Femur (tissue), 1 donor: ENCODE measurements at places on chromosomes 3 and 15.

DNA sequence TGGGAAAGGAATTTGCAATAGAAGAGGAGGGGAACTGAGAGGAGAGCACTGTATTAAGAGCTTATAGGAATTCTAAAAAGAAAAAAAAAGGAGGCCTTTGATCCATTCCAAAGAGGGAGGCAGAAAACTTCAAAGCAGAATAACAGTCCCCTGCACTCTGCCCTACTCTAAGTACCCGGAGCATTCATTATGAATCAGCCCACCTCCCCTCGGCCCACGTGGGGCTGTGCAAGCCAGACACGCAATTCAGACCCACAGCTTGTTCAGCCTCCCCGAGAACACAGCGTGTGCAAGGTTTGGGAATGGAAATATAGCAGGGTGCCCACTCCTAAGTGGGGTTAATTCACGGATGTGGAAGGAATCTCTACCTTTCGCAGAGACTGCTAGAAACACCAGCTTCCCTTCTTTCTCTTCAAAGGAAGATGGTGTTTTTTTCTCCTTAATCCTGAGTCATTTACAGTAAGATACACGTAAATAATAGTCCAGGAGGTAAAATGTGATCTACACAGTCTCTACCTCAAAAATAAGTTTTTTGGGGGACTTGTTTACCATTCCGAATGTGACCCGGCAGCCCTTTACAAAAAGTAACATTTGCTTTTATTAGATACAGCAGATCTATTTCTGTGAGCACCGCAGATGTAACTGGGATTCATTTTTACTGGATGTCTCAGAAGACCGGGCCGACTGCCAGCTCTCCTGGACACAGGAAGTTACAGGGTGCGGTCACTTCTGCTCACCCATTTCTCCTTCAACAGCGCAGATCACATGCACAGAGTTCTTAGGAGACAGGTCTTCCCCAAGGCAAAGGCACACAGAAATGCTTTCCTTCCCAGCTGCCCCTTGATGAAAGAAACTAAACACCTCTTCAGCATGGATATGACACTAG lies 768.5 kb upstream of the CFAP20DC start:
- DNase-seq = peak; percentile 78

GRCh38 chr3:168498194-168498593 lies 402.5 kb upstream of the GOLIM4 start:
- no peak for DNase-seq

GRCh38 chr3:195160257-195160898 lies 110.6 kb downstream of the XXYLT1 start:
- no peak for DNase-seq

GRCh38 chr3:23981136-23981535 lies 36.0 kb downstream of the NR1D2 start:
- no peak for DNase-seq

DNA sequence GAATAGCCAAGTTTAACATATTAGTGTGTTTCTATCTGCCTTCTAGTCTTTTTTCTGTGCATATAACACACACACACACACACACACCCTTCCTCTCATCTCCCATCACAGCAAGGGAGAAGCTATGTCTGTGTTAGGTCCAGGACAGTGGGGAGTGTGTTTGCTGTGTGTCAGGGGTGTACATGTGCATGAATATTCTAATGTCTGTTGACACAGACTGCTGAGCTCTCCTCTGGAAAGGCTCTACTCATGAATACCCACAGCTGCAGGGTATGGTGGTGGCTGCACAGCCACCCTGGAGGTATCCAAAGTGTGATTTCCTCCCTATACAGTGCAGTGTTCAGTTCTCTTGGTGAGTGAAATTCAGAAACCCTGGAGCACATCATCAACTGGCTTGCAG lies 42.9 kb downstream of the ARNT2 start:
- DNase-seq = no peak

- DNase-seq = no peak
These were observed 25.6 kb upstream of the ZNF280D start for GRCh38 chr15:56758770-56759449.

DNA sequence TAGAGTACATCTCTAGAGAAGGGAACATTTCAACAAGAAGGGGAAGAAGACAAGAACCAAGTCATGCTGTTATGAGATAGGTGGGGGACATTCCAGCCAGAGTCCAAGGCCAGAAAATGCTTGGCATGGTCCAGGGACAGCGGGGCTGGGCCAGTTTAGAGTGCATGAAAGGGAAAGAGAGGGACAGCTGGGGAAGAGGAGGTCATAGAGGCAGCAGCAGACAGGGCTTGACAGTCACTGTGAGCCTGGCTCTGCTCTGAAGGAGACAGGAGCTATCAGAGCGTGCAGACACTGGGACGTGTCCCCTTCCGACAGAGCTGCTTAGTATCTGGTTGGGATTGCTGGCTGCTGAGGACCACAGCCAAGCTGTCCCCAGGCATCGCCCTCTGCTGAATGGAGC lies 35.7 kb upstream of the PRR20G start:
- no peak for DNase-seq
